ENCODE measurements at places on chromosomes 1 and 21. TPM values are rescaled to one million over a fixed set of nuclear protein-coding genes. Genes with fewer than 3 reads are reported as not detected.

DNA sequence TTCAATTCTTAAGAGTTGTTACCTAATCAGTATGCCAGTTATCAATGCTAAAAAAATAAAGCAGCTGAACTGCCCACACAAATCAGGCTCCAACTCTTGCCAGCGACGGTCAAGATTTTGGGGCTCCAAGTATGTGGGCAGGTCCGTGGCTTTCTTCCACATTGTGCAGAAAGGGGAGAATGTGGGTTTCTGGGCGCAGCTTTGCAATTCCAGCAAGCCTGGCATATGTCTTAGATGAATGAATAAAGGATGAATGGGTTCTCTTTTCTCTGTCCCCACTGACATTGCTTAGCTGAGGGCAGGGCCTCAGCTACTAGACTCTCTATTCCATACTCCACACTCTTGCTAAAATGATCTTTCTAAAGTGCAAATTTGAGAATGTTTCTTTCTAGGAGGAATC, 42.4 kb downstream of the NENF start:
- no peaks in the 10 kb centered on the region for H3K36me3 ChIP-seq
- no peak for DNase-seq
- H3K4me3 ChIP-seq: no peak overlapping the region
- H3K4me1 ChIP-seq: peaks cover 11% of the 10 kb centered on the region

GRCh38 chr1:22633697-22634463, 2.5 kb upstream of the C1QA start:
- H3K4me1 ChIP-seq: peaks cover 3% of the 10 kb centered on the region
- peaks cover 3% of the 10 kb centered on the region for H3K27me3 ChIP-seq
- H3K4me3 ChIP-seq: no peak overlapping the region
- no peaks in the 10 kb centered on the region for H3K36me3 ChIP-seq

- peaks cover under 1% of the 10 kb centered on the region for H3K27me3 ChIP-seq
- H3K4me3 ChIP-seq: no peak overlapping the region
- peaks cover 16% of the 10 kb centered on the region for H3K4me1 ChIP-seq
- no peak overlapping the region for H3K27ac ChIP-seq
Measured at GRCh38 chr1:64511044-64511443, 41.1 kb downstream of the CACHD1 start.

DNA sequence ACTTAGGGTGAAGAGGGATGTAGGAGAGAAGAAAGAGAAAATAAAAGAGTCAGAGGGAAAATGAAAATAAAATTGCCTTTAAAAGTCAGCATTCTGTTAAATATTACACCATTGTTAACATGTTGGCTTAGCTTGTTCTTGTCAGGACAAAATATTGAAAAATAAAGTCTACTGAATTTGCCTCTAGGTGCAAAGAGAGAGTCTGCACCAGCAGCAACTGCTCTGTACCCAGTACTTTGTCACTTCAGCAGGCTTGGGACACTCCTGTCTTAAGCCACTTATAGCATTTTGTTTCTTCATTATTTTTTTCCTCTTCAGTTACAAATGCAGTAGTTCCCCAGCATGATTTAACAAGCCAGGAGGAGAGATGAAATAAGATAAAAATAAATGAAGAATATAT, 11.0 kb upstream of the USH2A start:
- no peaks in the 10 kb centered on the region for H3K36me3 ChIP-seq
- DNase-seq: no peak
- H3K4me1 ChIP-seq: no peaks in the 10 kb centered on the region
- no peak overlapping the region for H3K27ac ChIP-seq
- no peak overlapping the region for H3K4me3 ChIP-seq

DNA sequence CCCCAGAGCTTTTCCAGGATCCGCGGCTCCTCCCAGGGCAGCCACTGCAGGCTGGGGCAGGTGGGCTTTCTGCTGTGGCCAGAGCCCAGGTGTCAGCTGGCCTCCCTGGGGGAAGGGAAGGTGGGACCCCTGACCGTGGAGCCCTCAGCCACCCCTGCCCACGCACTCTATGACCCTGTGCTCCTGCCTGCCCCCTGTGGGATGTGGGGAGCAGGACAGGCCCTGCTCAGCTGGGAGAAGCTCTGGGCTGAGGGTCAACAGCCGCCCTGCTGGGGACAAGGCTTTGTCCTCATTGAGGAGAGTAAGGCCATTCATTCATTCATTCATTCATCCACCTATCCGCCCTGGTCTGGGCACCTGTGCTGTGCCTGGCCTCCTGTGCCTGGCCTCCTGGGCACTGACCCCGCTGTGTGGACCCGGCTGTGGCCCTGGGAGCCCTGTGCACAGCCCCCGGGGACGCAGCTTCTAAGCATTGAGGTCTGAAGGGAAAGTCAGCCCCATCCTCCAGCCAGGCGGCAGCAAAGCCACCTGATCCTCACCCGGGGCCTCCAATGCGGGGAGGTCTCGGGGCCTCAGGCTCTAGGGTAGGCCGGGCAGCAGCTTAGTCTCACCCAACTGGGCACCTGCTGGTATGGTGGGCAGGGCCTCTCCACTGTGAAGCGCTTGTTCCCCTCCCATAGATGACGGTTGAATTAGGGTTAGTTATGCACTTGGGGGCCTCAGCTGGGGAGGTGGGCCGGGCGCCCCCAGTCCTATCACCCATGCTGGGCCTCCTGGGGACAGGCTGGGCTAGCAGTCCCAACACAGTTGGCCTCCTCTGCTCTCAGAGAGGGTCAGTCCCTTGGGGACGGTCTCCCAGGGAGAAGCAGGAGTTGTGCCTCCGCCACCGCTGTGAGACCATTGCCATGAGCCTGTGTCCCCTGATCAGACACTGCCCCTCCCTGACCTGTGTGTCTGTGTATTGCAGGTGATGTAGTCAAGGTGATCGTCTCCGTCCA, 6.0 kb downstream of the TNFRSF14 start:
- H3K4me3 ChIP-seq: no peak overlapping the region
- no peaks in the 10 kb centered on the region for H3K27me3 ChIP-seq
- H3K27ac ChIP-seq: no peak overlapping the region
- no peak for DNase-seq
- peaks cover 44% of the 10 kb centered on the region for H3K4me1 ChIP-seq

DNA sequence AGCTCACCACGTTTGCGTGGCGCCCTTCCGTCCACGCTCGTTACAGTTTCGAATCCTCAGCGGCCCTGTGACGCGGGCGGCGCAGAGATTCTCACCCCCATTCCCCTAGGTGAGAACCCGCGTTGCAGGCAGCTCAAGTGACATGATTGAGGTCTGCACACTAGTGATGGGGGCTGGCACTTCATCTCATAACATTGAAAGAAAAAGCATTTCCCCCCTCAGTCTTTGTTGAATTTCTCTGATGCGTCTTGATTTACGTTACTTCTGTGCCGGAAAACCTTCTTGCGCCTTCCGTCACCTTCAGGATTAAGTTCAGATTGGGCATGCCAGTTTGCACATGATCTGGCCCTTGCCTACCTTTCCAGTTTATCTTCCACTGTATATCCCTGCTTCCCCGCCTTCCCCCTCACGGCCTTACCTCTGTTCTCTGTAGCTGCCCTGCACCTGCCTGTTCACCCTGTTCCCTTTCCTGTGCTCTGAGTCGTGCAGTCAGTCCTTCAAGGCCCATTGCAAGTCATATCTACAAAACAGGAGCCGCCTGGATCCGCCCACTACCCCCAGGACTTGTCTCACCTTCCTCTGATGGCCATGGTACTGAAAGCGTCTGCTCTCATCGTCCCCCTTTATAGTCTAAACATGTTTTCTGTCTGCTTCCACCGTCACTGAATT, 1.1 kb downstream of the CTPS1 start:
- peak overlapping the region; percentile 85 for H3K4me3 ChIP-seq
- H3K4me1 ChIP-seq: peaks cover 24% of the 10 kb centered on the region
- H3K36me3 ChIP-seq: no peaks in the 10 kb centered on the region
- H3K27ac ChIP-seq: peak overlapping the region; percentile 70
- peak; percentile 65 for DNase-seq

GRCh38 chr1:11211925-11212587, 22.9 kb downstream of the ANGPTL7 start:
- H3K4me3 ChIP-seq: no peak overlapping the region
- no peak for DNase-seq
- H3K4me1 ChIP-seq: no peaks in the 10 kb centered on the region
- H3K36me3 ChIP-seq: peaks cover 7% of the 10 kb centered on the region
- no peaks in the 10 kb centered on the region for H3K27me3 ChIP-seq
- no peak overlapping the region for H3K27ac ChIP-seq

- no peak overlapping the region for H3K4me3 ChIP-seq
- H3K27ac ChIP-seq: no peak overlapping the region
- DNase-seq: no peak
- H3K4me1 ChIP-seq: no peaks in the 10 kb centered on the region
- no peaks in the 10 kb centered on the region for H3K36me3 ChIP-seq
- H3K27me3 ChIP-seq: no peaks in the 10 kb centered on the region
Measured at GRCh38 chr1:3219005-3219790, 150.2 kb downstream of the PRDM16 start.

DNA sequence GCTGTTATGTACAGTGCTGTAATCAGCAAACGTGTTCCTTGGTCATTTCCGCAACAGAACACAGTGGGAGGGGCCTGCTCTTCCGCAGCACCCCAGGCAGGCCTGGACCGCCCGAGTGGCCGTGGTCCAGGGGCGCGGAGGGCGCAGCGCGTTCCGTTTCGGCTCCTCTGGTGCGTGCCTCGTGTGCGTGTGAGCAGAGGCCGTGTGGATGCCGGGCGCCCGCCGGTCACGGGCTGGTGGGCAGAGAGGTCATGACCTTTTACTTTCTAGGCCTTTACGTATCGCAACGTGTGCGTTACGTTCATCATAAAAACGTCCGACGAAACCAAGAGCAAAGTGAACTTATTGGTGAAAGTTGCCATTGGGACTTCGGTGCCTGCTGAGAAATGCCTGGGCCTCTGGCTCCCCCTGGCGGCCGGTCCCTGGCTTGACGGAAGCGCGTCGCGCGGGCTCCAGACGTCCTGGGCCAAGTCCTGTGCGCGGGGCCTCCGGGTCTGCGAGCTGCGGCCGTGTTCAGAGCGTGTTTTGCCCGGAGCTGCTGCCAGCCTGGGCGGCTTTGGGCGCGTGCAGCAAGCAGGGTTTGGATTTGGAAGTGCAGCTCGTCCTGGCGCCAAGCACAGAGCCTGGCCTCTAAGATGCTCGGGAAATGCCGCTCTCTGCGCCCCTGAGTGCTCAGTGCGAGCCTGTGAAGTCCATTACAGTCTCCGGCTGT, 34.4 kb downstream of the COL18A1 start:
- H3K27ac ChIP-seq: peak overlapping the region; percentile 37
- peaks cover 33% of the 10 kb centered on the region for H3K4me1 ChIP-seq
- H3K36me3 ChIP-seq: no peaks in the 10 kb centered on the region
- H3K4me3 ChIP-seq: peak overlapping the region; percentile 29
- peak; percentile 88 for DNase-seq

DNA sequence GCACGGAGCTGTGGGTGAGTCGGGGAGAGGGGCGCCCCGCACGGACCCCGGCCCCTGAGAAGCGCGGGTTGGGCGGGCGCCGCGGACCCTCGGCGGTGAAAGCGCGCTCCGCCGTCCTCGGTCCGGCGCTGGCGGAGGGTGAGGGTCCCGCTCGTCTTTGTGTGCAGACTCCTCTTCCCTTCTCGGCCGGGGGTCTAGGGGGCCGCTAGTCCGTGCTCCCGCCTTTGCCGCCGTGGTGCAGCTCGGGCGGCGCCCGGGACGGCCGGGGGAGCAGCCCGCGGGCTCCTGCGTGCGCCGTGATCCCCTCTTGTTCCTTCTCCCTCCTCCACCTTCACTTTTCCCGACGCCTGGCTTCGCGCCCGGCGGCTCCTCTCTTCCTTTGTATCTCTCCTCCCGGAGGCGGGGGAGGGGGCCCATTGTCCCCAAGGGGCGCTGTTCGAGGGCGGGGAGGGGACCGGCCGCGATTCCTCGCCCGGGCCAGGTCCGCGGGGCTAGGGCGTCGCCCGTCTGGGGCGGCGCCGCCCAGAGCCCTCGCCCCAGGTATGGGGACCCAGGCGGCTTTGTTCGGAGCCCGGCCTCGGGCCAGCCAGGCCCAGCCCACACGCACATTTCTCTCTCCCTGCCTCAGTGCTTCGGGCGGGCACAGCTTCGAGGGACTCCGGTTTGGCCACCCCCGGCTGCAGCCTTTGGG, 519 bp downstream of the FNBP1L start:
- H3K36me3 ChIP-seq: no peaks in the 10 kb centered on the region
- no peak for DNase-seq
- peaks cover 22% of the 10 kb centered on the region for H3K4me1 ChIP-seq
- H3K27ac ChIP-seq: no peak overlapping the region
- H3K27me3 ChIP-seq: peaks cover 2% of the 10 kb centered on the region
- H3K4me3 ChIP-seq: peak overlapping the region; percentile 92

- DNase-seq: peak; percentile 11
- no peak overlapping the region for H3K27ac ChIP-seq
- no peak overlapping the region for H3K4me3 ChIP-seq
- no peaks in the 10 kb centered on the region for H3K4me1 ChIP-seq
Measured at GRCh38 chr1:17239420-17239819, 9.5 kb upstream of the PADI3 start.

GRCh38 chr1:110055493-110056284, 14.8 kb downstream of the ALX3 start:
- H3K36me3 ChIP-seq: peaks cover 35% of the 10 kb centered on the region
- H3K4me1 ChIP-seq: no peaks in the 10 kb centered on the region
- no peak overlapping the region for H3K27ac ChIP-seq
- no peak overlapping the region for H3K4me3 ChIP-seq

DNA sequence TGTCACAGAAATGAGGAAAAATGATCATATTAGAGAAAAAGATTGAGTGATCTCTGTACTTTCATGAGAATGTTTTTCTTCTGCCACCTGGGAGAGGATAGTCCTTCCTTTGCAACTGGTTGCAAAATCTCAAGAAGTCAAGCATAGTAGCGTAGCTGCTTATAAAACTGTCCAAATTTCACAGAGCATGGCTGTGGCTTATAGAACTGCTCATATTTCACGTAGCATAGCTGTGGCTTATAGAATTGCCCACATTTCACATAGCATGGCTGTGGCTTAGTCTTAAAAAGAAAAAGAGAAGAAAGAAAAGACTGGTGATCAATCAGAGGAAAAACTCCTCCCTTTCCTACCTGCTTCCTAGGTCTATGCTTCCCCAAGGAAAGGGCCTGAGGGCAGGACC, 329.5 kb downstream of the SIPA1L2 start:
- H3K4me1 ChIP-seq: no peaks in the 10 kb centered on the region
- no peak overlapping the region for H3K4me3 ChIP-seq
- H3K27me3 ChIP-seq: peaks cover 7% of the 10 kb centered on the region
- H3K27ac ChIP-seq: no peak overlapping the region

DNA sequence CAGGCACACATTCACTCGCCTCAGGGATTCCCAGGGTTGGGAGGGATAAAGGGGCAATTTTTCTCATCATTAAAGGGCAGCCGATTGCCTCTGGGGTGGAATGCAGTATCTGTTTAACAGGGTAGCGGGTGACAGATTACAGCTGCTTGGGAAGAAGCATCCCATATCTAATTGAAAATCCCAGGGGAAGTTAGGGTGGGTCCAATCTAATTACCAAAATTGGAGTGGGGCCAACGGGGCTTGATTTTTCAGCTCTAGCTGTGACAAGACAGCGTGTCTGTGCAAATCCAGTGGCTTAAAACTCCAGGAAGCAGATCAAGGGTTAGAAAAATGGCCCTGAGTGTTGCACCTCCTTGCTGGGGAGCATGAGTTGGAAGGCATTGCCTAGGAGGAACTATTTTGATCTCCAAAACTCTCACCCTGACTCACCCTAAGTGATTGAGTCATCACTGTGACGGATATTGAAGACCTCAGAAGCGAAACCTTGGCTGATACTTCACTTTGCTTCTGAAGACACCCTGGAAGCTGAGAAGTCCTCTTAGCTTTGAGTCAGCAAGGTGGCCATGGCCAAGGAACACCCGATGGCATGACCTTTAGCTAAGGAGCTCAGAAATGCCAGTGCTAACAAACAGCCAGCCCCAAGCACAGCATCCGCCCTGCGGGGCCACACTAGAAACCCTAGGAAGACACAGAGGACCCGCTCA, 46.0 kb downstream of the GRHL3 start:
- no peaks in the 10 kb centered on the region for H3K4me1 ChIP-seq
- no peak overlapping the region for H3K27ac ChIP-seq
- H3K4me3 ChIP-seq: no peak overlapping the region
- no peaks in the 10 kb centered on the region for H3K27me3 ChIP-seq
- no peak for DNase-seq

Gene SYNC
- total RNA-seq: not detected

Gene CTNNBIP1
- total RNA-seq: 11.1 TPM

Gene ZNF593OS
- total RNA-seq: not detected

Gene KCNJ9
- total RNA-seq: not detected
